ENCODE measurements at places on chromosomes 16 and 17.

DNA sequence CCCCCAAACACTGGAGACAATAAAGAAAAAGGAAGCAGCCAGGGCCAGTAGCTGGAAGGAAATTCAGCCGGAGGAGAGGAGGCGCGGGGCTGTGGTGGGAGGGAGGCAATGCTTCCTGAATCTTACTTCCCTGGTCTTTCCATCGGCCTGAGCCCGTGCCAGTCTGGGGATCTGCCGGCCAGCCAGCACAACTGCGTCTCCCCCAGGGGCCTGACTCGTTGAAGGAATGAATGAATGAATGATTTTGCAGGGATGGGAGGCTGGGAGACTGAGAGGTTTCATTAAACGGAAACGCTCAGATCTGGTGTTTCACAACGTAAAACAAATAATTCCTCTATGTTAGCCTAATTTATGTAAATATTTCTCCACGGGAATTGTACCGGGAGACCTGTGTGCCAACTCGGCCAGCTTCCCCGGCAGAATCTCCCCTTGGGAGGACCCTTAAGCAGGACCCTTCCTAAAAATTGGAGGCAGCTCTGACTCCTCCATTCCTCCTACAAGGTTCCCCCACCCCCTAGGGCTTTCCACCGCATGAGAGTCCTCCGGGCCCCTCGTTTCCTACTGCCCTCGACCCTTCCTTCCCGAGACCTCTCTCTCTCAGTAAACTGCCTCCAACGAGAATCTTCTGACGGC is 1.3 kb upstream of the BAIAP2 start:
- DNase-seq: no peak

DNA sequence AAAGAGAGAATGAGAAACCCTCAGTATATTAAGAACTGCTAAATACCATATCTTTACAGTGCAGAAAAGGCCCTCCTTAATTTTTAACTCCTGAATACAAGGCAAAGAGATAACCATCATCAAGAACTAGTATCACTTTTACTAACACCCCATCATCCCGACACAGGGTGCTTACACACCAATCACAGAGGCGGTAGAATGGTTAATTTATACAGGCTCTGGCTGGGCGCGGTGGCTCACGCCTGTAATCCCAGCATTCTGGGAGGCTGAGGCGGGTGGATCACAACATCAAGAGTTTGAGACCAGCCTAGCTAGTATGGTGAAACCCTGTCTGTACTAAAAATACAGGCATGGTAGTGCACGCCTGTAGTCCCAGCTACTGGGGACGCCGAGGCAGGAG is 4.2 kb downstream of the PSMD12 start:
- DNase-seq: no peak

GRCh38 chr16:25148568-25149215 is 37.1 kb downstream of the LCMT1 start:
- no peak for DNase-seq

DNA sequence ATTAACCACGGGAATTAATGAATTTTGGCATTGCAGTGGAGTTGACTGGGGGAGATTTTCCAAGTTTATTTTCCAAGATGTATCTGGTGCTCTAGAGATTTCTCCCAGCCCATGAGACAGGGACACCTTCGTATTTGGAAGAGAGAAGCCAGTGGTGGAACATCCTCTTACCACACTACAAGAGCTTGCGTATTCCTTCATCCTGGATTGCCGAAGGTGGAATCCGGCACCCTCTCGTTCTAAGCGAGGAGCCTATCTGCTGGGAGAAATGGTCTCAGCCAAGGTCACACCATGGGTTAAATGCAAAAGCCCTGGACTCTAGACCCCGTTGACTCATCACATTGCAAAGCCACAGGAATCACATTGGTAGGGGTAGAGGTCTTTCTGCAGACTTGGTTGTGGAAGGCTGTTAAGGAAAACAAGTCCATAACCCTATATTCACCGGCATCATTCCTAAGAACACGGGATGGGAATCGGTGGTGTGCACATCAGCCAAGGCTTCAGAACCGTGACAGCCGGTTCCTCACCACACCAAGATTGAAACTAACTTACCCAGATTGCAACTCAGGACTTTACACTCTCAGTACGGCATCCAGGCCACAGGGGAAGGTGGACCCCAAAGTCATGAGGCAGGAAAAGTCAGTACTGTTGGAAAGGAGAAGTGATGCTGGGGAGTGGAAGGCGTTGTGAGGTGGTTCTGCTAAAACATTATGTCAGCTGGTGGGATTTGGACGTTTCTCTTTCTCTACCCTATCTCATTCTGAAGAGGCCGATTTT is 259.8 kb downstream of the CPPED1 start:
- DNase-seq: no peak

DNA sequence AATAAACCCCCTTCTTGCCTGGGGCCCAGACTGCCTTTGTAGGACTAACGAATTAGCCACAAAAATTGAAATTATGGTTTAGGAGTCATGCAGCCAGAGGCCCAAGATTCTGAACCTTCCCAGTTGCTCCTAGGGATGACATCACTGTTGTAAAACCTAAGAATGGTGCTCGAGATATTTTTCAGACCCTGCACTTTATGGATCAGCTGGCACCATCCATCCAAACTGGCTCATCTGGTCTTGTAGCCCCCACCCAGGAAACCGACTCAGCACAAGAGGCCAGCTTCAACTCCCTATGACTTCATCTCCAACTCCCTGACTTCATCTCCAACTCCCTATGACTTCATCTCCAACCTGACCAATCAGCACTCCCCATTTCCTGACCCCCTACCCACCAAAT is 10.9 kb upstream of the EVPL start:
- no peak for DNase-seq

GRCh38 chr17:31289790-31290189 is 7.2 kb downstream of the OMG start:
- no peak for DNase-seq

- DNase-seq: no peak
Observed at GRCh38 chr17:79388556-79389295, 222.1 kb downstream of the RBFOX3 start.

DNA sequence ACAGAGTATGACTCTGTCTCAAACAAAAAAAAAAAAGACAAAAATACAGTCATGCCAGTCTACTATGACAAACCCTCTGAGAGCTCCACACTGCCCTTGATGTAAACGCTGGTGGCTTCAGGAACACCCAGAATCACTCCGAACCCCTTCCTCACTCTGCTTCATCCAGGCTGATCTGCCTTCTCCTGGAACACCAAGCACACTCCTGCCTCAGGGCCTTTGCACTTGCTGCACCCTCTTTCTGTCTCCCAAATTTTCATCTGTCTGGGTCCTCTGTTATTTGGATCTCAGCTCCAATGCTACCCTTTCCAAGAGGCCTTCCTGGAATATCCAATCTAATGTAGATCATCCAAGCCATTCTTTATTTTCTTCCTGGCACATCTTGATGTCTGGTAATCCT is 7.9 kb upstream of the SLC39A11 start:
- no peak for DNase-seq

- no peak for DNase-seq
Observed at GRCh38 chr17:34390649-34391048, 27.6 kb upstream of the CCL1 start.

GRCh38 chr17:77424585-77425344 is 284.0 kb downstream of the SEC14L1 start:
- no peak for DNase-seq

GRCh38 chr17:76996741-76997694 is 128.8 kb downstream of the MGAT5B start:
- DNase-seq: no peak

GRCh38 chr17:77253611-77254051 is 112.9 kb downstream of the SEC14L1 start:
- DNase-seq: no peak

GRCh38 chr17:45293413-45294211 is 23.2 kb downstream of the MAP3K14 start:
- no peak for DNase-seq

GRCh38 chr16:60432472-60432871 is 1603.8 kb downstream of the CDH8 start:
- no peak for DNase-seq

- DNase-seq: no peak
Observed at GRCh38 chr16:4695473-4696171, 2.3 kb downstream of the NUDT16L1 start.

DNA sequence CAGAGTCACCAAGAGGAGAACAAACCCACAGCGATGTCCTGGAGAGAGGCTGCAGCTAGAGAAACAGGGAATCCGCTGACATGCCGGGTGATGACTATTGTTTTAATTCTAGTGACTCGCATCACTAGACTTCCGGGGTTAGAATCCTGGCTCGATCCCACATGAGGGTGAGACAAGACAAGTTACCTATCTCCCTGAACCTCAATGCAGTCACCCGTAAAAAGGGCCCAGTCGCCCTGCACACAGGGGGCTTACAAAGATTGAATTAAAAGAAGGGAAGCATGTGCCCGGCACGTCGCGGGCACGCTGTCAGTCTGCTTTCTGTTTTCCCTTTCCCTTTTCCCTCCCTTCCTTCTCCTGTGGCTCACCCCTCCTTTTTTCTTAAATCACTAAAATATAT is 212.9 kb upstream of the FOXF1 start:
- DNase-seq: no peak

GRCh38 chr17:1931844-1932579 is 93.1 kb downstream of the RTN4RL1 start:
- no peak for DNase-seq

DNA sequence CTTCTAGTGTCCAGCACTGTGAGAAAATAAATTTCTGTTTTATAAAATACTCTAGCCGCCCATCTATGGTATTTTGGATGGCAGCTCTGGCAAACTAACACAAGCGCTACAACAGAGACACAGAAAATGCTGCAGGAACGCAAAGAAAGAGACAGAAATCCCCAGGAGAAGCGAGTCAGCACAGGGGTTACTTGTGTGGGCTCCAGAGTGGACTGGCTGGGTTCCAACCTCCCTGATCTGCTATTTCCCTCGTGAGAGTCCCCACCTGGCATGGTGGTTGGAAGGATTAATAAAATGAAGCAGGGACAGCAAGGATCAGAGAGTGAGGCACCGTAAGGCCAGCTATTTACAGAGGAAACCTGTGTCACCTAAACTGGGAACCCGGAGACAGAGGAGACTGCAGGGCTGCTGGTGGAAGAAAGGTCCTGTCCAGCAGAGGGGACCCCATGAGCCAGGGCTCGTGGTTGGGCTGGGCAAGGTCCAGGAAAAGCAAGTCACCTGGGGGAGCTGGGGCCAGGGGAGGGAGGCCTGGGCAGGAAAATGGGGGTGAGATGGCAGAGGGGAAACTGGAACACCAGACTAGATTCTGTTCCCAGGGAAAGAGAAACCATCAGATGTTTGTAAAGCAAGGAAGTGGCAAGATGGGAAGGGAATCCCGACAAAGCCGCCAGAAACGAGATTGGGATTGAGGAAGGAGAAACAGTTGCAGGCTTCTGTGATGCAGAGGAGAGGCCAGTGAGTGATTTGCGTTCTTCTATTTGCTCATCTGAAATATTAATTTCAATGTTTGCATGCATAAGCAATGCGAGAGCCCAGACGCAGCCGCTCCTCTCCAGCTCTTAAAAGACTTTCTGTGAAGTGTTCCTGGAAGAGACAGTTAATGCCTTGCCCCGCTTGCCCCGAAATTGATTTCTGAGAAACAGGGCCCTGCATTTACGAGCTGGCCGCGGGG is 63.0 kb upstream of the TEKT3 start:
- no peak for DNase-seq

DNA sequence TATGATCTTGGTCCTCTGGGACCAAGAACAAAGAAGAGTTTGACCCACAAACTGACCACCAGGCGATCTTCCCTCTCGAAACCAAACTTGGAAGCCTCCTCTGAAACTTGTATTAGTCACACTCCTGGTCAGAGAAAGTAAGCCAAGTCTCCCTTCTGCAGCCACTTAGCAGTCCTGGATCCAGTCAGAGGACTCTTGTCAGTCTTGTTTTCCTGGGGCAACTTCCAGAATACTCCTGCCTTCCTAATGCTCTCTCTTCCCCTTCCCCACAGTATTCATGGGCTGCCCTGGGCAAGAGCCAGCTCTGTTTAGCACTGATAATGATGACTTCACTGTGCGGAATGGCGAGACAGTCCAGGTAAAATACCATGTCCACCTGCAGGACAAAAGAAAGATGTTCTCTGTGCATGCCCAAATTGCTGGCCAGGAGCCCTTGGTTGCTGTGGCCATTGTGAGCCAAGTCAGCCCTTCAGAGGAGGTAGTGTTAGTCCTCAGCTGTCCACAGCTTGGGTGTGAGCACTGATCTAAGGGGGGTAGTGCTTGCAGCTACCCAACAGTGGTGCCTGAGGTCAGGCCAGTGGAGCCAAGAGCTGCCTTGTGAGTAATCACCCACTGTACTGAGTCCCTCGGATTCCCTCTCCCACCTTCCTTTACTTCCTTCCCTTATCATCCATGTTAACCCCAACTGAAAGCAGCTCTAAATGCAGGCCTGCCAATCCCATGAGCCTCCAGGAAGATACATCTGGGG is 31.2 kb downstream of the CDH3 start:
- DNase-seq: no peak

- DNase-seq: no peak
Observed at GRCh38 chr17:8463099-8463498, 27.4 kb downstream of the NDEL1 start.

GRCh38 chr16:30882429-30883310 is 11.2 kb downstream of the BCL7C start:
- no peak for DNase-seq

GRCh38 chr17:81463506-81463905 is 49.1 kb downstream of the ACTG1 start:
- no peak for DNase-seq

- DNase-seq: no peak
Observed at GRCh38 chr16:77873066-77873465, 84.7 kb downstream of the VAT1L start.

GRCh38 chr17:39852239-39852638 is 11.9 kb downstream of the IKZF3 start:
- no peak for DNase-seq

GRCh38 chr16:75593825-75594820 is 27.9 kb downstream of the GABARAPL2 start:
- no peak for DNase-seq

DNA sequence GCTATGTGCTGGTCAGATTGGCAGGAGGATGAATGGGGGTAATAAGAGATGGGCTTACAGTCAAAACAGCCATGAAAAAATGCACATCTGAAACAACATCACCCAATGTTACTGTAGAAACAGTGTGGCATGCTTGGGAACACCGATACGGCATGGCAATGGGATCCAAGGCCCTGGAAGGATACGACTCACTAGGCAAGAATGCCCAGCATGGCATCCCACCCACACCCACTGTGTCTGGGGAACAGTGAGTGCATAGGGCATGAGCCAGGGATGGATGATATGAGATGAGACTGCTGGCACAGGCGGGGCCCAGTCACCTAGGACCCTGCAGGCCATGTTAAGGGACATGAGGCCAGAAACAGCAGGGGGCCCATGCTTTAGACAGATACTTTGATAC is 11.5 kb downstream of the TRIM25 start:
- DNase-seq: no peak

GRCh38 chr16:873243-873661 is 72.7 kb upstream of the GNG13 start:
- no peak for DNase-seq

GRCh38 chr17:12256380-12256995 is 235.8 kb downstream of the MAP2K4 start:
- DNase-seq: no peak

Data from activated T-cell treated with anti-CD3 and anti-CD28 coated beads for 1 hour (primary cell).